Thyroid gland (tissue), 4 donors: ENCODE measurements at places on chromosomes 3 and 15. TPM values are rescaled to one million over a fixed set of nuclear protein-coding genes. Genes with fewer than 3 reads are reported as not detected.

DCP1A gene
- 30.6 TPM for total RNA-seq

- H3K36me3 ChIP-seq: no peaks in the 10 kb centered on the region
- no peaks in the 10 kb centered on the region for H3K27me3 ChIP-seq
- peaks cover 15% of the 10 kb centered on the region for H3K4me1 ChIP-seq
- DNase-seq: no peak
These were observed 96.4 kb upstream of the NANOGP8 start for GRCh38 chr15:35181538-35181937.

CLDN11 gene
- 3.2 TPM for total RNA-seq

GRCh38 chr15:89998141-89998661 is 2.9 kb upstream of the ZNF710 start:
- no peak overlapping the region for H3K27ac ChIP-seq
- peaks cover 29% of the 10 kb centered on the region for H3K4me1 ChIP-seq
- H3K4me3 ChIP-seq: no peak overlapping the region
- H3K36me3 ChIP-seq: no peaks in the 10 kb centered on the region

DNA sequence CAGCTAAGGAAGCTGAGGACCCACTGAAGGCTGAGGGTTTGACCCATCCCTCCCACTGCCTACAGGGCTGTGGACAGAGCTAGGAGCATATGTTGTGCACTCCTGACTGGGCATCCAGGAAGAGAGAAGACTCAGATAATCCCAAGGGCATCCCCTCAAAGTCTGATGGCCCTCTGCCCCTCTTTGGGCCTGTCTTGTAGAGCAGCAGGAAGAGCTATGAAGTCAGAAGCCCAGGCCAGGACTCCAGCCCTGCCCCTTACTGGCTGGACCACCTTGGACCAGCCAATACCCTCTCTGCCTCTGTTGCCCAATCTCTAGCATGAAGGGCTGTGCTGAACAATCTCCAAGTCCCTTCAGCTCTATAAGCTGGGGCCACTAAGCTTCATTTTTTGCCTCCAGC is 210.8 kb downstream of the RPLP1 start:
- no peaks in the 10 kb centered on the region for H3K27me3 ChIP-seq
- no peaks in the 10 kb centered on the region for H3K4me1 ChIP-seq
- H3K27ac ChIP-seq: no peak overlapping the region
- no peaks in the 10 kb centered on the region for H3K36me3 ChIP-seq
- no peak for DNase-seq
- H3K4me3 ChIP-seq: no peak overlapping the region

DNA sequence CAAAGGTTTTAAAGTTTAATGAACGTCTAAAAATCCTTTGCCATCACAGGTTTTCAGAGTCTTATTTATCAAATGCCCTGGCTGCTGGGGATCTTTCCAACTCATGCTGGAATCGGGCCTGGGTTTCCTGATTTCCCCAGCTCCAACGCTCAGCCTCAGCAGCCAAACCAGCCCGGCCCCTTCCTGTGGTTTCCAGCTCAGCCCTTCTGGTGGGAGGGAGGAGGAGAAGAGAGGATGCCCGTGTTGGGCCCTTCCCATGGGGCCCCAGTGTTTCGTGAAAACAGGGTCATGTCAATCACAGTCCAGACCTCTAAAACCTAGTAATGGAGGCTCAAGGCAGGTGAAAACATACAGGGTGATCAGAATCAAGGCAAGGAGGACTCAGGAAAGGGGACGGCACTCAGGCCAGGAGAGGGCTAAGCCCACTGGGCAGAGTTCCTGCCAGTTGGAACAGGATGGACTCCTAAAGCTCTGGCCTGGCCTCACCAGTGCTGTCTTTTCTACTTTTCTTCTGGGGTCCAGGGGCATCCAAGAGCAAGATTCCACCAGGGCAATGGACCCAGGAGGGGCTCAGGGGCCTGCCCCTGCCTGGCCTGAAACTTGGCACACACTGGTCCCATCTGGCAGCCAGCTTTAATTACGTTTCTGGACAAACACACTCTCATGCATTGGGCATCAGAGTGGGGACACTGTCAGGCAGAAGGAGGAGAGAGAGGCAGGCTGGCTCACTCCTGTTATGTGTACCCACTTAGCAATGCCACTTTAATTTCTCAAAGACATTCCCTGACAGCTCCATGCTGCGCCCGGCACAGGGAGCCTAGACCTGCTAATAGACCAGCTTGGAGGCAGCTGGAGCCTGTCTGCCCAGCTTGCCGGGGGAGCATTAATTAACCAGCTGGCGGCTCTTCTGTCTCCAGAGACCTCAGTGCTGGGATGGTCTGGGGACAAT is 194.6 kb downstream of the FAM43A start:
- H3K4me1 ChIP-seq: peaks cover 14% of the 10 kb centered on the region
- no peaks in the 10 kb centered on the region for H3K36me3 ChIP-seq
- no peaks in the 10 kb centered on the region for H3K27me3 ChIP-seq
- H3K27ac ChIP-seq: peak overlapping the region; percentile 33
- H3K4me3 ChIP-seq: no peak overlapping the region

GRCh38 chr3:184571750-184572377 is 10.3 kb downstream of the EPHB3 start:
- H3K27ac ChIP-seq: no peak overlapping the region
- H3K4me1 ChIP-seq: peaks cover 17% of the 10 kb centered on the region
- no peaks in the 10 kb centered on the region for H3K27me3 ChIP-seq
- DNase-seq: no peak
- no peaks in the 10 kb centered on the region for H3K36me3 ChIP-seq
